NCI-H748 treated with DMSO at 0.1 percent for 48 hours (cell line): ENCODE measurements at places on chromosomes 3 and 15.

GRCh38 chr3:146801492-146801891, 196.3 kb upstream of the PLSCR5 start:
- DNase-seq = no peak

- no peak for DNase-seq
Observed at GRCh38 chr15:42395838-42396237, 36.5 kb downstream of the CAPN3 start.

DNA sequence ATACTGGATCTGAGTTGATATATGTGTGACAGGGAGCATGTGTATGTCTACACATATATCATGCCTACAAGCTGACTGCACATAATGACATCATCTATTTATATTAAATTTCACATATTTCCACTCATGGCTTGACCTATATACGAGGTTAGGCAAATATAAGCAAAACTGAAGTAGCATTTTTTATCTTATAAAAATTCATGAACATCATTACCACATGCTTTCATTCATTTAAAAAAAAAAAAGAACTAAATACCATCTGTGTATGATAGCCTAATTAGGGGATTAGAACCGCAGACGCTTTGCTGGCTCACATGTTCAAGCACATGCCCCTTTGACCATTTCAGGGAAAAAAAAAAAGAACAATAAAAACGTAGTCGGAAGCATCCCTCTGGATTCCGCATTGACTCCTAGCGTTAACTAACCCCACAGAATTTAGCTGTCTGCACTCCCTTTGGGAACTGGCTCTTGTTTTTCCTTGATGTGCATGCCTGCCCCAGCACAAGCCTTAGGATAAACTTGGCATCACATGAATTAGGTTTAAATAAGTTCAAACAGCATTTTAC, 888.4 kb downstream of the ROBO1 start:
- no peak for DNase-seq

GRCh38 chr3:58176827-58177489, 33.8 kb downstream of the DNASE1L3 start:
- no peak for DNase-seq

- no peak for DNase-seq
Observed at GRCh38 chr15:26453914-26454313, 319.0 kb downstream of the GABRB3 start.

DNA sequence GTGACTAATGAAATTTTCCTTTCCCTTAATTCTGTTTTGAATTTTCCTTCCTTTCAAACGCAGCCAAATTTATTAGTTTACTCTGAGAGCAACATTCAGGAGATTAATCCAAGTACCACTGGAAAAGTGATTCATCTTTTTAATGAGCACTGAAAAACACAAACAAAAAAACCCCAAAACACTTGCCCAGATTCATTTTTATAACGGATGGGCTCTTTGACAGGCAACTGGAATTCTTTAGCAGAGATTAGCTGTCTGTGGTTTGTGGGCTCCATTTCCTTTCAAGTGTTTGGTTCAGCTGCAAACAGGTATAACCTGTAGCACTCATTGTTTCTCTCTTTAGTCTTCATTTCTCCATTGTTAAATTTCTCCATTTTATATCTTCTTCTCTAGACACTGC, 3.1 kb upstream of the POLR2M start:
- no peak for DNase-seq
